ENCODE measurements at places on chromosomes 2 and 18. TPM values are rescaled to one million over a fixed set of nuclear protein-coding genes. Genes with fewer than 3 reads are reported as not detected.

HAAO gene
- 15.5 TPM for total RNA-seq

DNA sequence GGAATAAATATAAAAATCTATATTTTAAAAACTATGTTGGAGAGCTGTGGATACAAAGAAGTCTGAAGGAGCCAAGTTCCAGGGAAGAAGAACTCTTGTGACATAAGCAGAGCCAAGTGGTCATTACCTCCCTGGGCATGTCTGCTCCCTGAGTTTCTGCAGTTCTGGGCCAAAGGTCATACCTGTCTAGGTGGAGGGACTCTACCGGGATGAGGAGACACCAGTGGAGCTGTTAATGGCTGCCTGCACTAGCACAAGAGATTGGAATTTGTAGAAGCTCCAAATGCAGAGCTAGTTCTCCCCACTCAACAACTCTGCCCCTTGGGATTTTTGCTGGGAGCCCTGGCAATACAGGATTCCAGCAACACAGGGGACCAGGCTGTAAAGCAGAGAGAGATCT, 89.8 kb downstream of the ARHGAP28 start:
- no peaks in the 10 kb centered on the region for H3K36me3 ChIP-seq
- no peak overlapping the region for H3K27ac ChIP-seq
- no peaks in the 10 kb centered on the region for H3K27me3 ChIP-seq
- no peaks in the 10 kb centered on the region for H3K4me1 ChIP-seq

- no peak overlapping the region for H3K4me3 ChIP-seq
- H3K27me3 ChIP-seq: no peaks in the 10 kb centered on the region
- DNase-seq: peak; percentile 74
- H3K27ac ChIP-seq: peak overlapping the region; percentile 86
- peaks cover 19% of the 10 kb centered on the region for H3K4me1 ChIP-seq
These were observed 864 bp upstream of the XPO1 start for GRCh38 chr2:61538920-61539520.

DNA sequence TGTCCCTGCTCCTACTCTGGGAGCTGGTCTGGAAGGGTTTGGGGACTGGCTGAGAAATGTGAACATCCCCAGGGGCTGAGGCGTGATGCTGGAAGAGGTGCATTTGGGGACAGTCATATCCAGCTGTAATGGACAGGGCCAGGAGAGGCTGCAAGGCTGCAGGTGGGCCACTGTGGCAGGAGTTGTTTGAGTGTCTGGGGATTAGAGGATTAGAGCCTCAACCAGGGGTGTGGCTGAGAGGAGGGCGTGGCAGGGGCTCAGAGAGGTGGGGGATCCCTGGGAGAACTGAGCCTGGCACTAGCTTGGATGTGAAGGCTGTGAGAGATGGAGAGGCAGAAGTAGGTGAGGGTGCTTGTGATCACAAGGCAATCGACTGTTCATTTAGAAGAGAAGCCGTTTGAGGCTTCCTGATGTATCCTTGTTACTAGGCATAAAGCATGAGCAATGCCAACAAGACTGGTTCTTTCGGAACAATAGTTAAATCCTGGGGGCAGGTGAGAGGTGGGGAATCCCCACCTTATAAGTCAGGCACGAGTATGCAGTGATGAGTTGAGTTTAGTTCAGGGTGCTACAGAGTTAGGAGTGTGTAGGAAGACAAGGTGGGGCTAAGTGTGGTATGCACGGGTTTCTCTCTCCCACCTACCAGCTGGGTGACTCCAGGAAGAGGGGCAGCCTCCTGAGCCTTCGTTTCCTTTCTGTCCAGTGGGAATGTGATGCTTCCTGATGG, 31.9 kb downstream of the SH3RF3 start:
- H3K36me3 ChIP-seq: no peaks in the 10 kb centered on the region
- no peak overlapping the region for H3K27ac ChIP-seq
- H3K4me1 ChIP-seq: peaks cover 20% of the 10 kb centered on the region
- DNase-seq: no peak

Measured in adrenal gland (tissue), 19 donors.